BE2C (cell line): ENCODE measurements at places on chromosomes 4 and X.

GRCh38 chr4:30920043-30920442 is 199.9 kb downstream of the PCDH7 start:
- DNase-seq = no peak

GRCh38 chr4:109876634-109877265 is 28.8 kb downstream of the LRIT3 start:
- DNase-seq = no peak

GRCh38 chr4:183435803-183436202 is 8.6 kb upstream of the CDKN2AIP start:
- DNase-seq = no peak

DNA sequence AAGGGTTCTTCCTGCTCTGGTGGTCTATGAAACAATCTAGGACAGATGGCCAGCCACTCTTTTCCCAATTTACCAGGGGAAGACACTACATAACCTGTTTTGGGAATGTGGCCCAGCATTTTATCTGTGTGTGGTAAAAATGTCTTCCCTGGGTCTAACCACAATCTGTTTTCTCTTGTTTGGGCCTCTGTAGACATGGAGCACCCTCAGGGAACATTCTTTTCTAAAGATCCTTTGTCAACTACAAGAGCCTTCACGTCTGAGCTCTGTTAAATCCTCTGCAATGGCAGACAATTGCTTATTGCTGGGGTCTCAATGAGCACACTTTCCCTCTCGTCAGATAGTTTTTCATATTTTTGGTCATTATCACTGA is 35.5 kb downstream of the PLAC1 start:
- no peak for DNase-seq

- DNase-seq = no peak
Observed at GRCh38 chr4:188619456-188620149, 480.4 kb downstream of the TRIML1 start.

DNA sequence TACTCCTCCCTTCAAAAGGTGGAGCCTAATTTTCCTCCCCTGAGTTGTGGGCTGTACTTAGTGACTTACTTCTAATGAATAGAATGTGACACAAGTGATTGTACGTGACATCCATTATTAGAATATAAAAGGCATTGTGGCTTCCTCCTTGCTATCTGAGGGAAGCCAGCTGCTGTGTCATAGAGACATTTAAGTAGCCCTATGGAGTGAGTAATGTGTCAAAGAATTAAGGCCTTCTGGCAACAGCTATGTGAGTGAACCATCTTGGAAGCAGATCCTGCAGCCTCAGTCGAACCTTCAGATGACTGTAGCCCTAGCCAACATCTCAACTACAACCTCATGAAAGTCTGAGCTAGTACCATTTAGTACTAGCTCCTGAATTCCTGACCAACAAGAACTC is 76.1 kb downstream of the BCOR start:
- DNase-seq = no peak

- no peak for DNase-seq
Observed at GRCh38 chrX:151694121-151694520, 1.1 kb upstream of the PRRG3 start.

- DNase-seq = no peak
Observed at GRCh38 chrX:42000836-42001235, 77.5 kb upstream of the CASK start.
